CD4-positive, alpha-beta T cell treated with Interleukin-6 for 4 hours (primary cell): ENCODE measurements at places on chromosomes 7 and 10.

- DNase-seq = peak; percentile 44
These were observed 78.0 kb downstream of the MKI67 start for GRCh38 chr10:128047991-128048818.

DNA sequence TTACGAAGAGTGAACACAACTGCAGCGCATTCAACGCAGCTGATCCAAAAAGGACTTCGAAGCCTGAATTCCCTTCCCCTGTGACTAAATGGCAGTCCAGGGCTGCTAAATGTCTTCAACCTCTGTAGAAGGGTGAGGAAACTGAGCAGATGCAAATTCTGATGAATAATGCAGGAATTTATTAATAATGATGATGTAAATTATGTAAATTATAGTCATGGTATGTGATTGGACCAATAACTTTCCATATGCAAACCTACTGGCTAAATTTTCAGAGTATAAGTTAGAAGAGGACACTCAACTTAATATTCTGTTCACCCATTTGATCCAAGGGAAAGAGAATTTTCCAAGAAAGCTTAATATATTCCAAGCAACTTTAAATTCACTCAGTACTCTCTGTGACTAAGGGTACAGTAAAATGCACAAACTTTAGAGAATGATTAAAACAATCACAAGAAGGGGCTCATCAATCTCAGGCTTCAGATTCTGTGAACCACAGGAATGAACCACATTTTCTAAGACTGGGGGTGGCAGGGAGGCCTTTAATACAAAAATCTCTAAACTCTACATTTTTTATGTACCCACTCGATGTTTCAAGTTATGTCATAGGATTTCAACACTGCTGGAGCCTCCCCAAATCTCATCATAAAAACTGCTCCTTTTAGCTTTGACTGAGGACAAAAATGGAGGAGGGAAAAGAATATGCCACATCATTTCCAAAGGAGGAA lies 3.5 kb downstream of the FGFR2 start:
- DNase-seq = no peak

GRCh38 chr7:140294454-140294853 lies 103.9 kb downstream of the SLC37A3 start:
- DNase-seq = no peak

GRCh38 chr10:13885238-13885990 lies 298.6 kb downstream of the PRPF18 start:
- no peak for DNase-seq

DNA sequence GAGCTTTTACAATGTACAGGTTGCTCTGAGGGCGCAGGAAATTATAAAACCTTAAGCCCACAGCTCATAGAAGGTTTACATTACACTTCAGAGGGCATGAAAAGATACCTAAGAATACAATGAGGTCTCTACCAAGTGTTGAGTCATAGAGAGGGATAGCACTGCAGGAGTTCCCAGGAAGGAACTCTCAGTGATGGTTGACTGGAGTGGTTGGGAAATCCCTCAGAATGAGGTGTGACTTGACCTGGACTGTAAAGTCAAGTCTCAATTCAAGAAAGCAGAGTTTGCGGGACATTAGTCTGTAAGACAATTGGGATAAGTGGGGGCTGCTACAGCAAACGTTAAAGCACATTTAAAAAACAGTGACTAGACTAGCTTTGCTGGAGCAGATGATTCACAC lies 21.9 kb downstream of the TNKS2 start:
- no peak for DNase-seq

DNA sequence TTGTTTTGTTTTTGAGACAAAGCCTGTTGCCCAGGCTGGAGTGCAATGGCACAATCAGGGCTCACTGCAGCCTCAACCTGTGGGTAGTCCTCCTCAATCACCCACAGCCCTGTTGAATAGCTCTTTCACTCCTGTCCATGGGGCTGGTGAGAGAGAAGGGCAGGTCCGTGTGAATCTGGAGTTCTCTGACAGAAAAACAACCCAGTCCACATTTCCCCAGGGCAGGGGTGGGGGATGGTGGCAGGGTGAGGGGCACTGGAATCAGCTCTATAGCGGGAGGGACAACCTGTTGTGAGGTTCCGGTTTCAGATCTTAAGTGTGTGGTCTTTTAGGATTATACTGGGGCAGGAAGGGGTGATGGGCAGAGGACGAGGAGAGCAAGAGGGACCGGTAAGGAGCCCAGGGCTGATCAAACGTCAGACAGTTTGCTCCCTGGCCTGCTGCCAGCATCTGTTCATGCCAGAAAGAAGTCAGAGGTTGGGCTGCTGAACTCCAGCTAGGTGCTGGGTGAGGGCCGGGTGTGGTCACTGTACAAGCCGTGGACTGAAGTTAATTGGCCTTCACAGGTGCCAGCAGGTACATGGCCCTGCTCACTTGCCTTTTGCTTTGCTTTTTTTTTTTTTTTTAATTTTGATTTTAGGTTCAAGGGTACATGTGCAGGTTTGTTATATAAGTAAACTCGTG lies 33.2 kb upstream of the MKRN1 start:
- no peak for DNase-seq

- no peak for DNase-seq
These were observed 24.2 kb upstream of the SEPTIN7 start for GRCh38 chr7:35776686-35777085.

GRCh38 chr7:106371629-106372028 lies 86.8 kb upstream of the NAMPT start:
- no peak for DNase-seq

- no peak for DNase-seq
These were observed 206.4 kb downstream of the TAX1BP1 start for GRCh38 chr7:27946351-27946750.

DNA sequence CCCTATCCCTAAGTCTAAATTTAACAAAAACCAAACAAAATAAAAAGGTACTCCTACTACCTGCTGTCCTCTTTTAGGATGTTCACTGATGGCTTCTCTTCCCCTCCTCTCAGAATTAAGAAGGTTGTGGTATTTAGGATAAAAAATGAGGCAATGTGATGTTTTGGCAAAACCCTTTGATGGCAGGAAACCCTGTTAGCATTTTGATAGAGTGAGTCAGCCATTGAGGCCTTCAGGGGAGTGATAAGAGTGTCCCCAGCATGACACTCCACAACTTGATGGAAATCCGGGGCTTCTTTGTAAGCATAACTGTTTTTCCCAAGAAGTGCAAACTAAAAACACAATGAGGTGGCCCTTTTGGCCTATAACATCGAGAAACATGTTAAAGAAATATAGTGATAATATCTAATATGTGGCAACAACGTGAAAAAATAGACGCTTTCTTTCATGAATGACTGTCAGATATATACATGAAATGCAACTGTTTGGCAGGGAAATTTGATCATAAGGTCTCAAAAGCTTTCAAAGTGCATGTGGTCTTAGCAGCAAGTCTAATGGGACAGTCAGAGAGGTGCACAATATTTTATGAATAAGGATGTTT lies 55.0 kb downstream of the PRTFDC1 start:
- DNase-seq = peak; percentile 42

- DNase-seq = peak; percentile 18
These were observed 158.3 kb downstream of the TCF7L2 start for GRCh38 chr10:113108194-113108835.

DNA sequence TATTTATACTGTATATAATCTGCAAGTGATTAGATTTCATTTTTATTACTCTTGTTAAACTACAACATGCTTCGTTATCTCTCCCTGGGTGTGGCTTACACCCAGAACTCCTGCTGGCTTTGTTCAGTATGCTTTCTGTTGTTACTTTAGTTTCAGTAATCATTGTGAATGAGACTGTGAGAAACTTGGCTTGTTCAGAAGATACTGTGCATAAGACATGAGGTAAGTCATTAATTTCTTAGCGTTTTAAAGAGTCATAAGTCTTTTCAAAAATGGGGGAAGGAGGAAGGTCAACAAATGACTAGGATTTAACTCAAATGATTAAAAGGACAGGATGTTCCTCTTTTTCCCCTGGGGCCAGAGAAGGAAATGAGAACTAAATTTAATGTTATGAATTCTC lies 11.6 kb upstream of the ADD3 start:
- DNase-seq = no peak

DNA sequence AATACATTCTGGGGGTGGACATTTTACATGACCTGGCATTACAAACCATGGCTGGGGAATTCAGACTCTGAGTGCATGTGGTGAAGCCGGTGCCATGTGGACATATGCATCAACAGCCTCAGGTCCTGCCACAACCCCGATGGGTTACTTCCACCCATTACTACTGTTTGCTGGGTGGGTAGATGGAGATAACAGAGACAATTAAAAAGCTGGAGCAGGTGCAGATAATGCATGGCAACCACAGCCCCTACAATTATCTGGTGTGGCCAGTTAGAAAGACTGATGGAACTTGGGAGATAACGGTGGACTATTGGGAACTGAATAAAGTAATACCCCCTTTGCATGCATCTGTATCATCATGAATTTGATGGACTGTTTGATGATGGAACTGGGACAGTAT lies 21.6 kb upstream of the ADAMTS14 start:
- no peak for DNase-seq

GRCh38 chr10:130481936-130482335 lies 345.7 kb downstream of the GLRX3 start:
- no peak for DNase-seq

GRCh38 chr10:117483056-117483590 lies 59.4 kb upstream of the EMX2 start:
- DNase-seq = no peak

GRCh38 chr7:31044529-31044928 lies 7.6 kb upstream of the ADCYAP1R1 start:
- DNase-seq = no peak

DNA sequence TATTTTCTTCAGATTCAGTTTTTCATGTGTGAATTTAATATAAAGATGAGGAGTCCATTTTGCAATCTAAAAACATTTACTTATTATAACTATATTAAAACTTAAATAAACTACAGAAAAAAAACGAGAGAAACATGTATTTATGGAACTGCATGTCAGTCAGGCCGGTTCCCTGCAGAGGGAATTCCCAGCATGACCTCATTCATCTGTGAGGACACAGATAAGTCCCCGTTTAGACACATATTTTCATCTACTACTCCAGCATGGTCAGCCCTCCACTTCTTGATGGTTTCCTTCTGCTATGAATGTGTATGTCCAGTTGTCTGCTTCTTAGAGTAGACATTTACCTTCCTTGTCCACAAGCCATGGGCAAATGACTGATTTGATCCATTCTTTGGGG lies 339.1 kb downstream of the SEMA3D start:
- DNase-seq = no peak

DNA sequence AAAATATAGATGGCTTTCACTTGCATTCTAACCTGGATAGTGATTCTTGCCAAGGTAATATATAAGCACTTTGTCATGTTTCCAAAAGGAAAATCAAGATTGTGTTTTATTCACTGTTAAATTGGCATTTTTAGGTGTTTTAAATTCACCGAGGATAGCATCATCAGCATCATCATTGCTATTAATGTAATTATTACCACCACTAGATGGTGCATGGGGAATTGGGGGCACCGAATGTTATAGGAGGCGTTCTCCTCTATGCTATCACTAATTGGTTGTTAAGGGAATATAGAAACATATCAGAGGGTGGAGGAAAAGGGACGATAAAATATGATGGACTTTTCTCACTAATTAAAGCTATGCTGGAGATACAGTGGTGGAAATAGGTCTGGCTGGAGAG lies 95.5 kb downstream of the CELF2 start:
- DNase-seq = peak; percentile 52

GRCh38 chr7:112089551-112089950 lies 116.6 kb downstream of the DOCK4 start:
- no peak for DNase-seq

DNA sequence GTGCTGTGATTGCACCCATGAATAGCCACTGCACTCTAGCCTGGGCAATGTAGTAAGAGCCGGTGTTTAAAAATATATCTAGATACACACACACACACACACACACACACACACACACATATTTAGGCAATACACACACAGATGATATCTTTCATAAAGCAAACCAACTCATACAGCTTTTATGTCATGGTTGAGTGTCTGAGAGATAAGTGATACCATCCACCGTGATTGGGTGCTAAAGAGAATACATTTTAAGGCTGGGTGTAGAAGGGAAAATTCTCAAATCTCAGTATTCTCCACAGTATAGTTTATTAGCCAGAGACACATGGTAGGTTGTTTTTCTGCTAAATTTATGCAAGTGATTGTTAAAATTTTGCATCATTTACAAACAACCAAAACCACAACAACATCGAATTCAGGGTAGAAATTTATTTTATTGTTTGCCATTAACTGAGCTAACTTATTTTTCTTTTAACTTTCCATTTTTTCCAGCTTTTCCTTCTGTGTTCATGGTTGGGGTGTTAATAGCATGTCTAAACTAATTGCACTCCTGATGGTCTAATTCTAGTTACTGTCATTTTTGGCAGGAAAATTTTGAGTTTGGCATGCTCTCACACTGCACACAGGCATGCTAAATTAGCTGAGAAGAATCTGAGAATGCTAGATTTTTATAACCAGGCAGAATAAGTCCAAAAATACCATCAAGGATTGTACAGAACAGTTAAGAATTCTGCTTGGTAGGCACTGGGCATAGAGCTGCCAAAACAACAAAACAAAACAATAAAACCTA lies 57.9 kb upstream of the SYPL1 start:
- DNase-seq = no peak

GRCh38 chr10:31697271-31698180 lies 231.1 kb downstream of the ARHGAP12 start:
- no peak for DNase-seq

DNA sequence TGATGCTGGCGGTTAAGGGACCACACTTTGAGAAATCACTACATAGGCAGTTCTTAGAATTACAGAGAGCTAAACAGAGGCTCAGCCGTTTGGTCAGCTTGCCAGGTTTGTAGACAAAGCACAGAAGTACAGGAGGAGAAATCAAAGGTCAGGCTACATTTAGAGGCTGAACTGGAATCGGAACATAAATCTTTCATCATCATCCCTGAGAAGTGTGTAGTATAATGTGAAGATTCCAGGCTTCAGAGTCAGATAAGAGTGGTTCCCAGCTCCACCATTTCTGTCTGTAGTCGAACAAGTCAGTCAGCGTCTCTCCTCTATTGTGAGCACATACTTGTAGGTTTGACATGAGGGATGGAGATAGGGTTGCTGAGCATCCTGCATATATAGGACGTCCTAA lies 18.9 kb downstream of the CDK1 start:
- no peak for DNase-seq

GRCh38 chr10:62561151-62561550 lies 187.0 kb downstream of the ZNF365 start:
- no peak for DNase-seq

DNA sequence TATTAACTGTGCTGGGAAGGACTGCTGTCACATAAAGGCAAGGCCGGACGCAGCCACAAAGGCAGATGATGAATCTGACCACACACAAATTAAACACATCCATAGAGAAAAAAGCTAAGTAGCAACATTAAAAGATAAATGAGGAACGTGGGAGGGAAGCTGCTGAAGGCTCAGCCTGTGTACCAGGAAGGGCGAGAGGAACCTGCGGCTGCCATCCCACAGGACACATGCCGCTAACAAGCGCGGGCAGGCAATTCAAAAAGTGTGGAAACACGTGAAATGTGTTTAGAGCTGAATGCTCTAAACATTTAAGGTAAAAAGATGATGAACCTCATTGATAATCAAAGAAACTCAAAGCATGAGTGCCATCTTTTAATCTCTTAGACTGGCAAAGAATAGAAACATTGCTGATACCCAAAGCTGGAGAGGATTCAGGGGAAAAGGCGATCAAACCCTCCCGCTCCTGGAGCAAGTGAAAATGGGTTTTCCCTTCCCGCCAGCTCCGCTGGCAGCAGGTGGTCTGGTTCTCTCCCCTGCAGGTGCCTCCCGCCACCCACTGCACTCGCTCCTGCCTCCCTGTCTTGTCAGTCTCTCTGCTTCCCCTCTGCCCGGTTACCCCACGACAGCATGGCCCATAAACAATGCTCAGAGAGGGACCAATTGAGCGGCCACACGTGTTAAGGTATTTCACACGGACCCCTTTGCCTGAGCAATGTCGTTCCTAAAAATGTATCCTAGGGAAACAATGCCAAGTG lies 4.2 kb downstream of the STK32C start:
- DNase-seq = no peak
